ENCODE measurements at places on chromosomes 6 and 20. TPM values are rescaled to one million over a fixed set of nuclear protein-coding genes. Genes with fewer than 3 reads are reported as not detected.

Gene SCUBE3
- polyA plus RNA-seq = 48.1 TPM

Gene PYGB
- polyA plus RNA-seq = 41.7 TPM

Gene SPATS1
- polyA plus RNA-seq = not detected

Gene SLC35F1
- polyA plus RNA-seq = 3.9 TPM

Gene ABRACL
- polyA plus RNA-seq = 15.2 TPM

Gene KCNQ5
- polyA plus RNA-seq = 0.45 TPM

Gene SLC2A10
- polyA plus RNA-seq = 32.2 TPM

Gene RPP40
- 11.8 TPM for polyA plus RNA-seq

Gene NFATC2
- 3.4 TPM for polyA plus RNA-seq

Gene PRR18
- 0.19 TPM for polyA plus RNA-seq

DNA sequence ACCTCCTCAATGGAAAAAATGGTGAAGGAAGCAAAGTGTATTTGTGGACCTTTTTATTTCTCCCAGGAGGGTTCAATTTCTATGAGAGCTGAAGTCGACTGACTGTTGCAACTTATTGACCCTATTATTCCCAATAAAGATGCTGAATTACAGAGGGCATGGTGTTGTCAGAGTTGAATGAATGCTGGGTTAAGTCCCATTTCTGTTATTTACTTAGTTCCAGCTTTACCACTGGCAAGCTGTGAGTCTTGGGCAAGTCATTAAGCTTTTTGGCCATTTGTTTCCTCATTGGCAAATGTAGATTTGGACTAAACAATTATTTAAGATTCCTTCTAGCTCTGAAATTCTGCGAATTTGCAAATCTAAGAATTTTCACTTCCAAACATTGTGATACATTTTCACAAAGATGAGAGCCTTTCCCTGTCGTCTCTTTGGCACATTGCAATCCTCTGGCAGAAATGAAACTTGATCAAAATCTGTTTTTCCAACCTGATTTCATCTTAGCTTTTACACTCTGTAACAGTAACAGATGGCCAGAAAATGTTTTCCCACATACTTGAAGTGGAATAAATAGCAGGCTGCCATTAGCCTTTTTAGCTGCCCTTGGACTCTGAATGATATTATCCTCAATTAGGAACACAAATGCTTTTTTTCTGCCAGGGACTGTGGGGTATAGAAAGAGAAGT is 21.3 kb downstream of the BLTP3A start:
- DNase-seq = no peak

DNA sequence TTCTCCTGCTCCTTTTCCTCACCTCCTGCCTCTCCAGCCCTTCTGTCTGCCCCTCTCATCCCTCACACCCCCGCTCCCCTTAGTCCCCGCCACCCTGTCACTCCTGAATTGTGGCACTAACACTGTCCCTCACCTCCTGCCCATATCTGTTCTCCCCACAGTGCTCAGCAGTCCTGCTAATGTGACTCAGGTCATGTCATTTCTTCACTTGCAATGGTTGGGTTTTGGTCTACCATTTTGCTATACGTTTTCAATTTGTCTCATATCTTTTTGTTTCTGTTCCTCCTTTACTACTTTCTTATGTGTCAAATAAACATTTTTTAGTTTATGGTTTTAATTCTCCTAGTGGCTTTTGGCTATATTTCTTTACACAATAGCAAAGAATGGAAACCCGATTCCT is 1.3 kb upstream of the HLA-B start:
- DNase-seq = no peak

- DNase-seq = no peak
Observed at GRCh38 chr6:26028746-26029569, 58.3 kb upstream of the HFE start.

DNA sequence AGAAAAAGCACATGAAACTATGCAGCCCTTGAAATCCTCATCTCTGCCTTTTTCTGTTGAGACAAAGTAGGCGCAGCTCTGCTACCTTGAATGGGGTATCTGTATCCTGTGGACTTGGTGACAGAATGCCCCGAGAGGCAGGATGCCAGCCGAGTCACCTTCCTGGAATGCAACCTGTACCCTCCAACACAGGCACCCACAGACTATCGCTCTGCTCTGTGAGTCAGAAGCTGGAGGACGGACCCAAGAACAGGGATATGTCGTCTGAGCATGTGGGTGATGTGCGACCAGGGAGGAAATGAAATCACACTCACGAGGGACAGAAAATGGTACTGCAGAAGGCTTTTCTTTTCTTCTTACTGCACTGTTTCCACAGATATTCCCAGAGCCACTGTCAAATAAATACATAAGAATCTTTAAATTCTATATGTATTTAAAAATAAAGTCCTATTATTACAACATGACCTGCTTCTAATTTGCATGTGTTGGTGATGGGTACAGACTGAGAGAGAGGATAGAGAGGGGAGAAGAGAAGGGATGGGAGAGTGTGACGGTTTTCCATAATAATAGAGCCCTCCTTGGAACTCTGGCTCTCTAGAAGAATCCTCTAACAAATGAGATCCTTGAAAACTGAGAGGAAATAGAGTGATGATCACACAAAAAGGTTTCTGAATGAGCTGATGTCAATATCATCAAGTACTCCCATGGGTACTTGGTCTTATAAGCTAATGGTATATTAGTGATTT is 308.1 kb downstream of the FOXC1 start:
- no peak for DNase-seq

GRCh38 chr6:131831392-131831791 is 23.6 kb downstream of the ENPP1 start:
- DNase-seq = no peak

DNA sequence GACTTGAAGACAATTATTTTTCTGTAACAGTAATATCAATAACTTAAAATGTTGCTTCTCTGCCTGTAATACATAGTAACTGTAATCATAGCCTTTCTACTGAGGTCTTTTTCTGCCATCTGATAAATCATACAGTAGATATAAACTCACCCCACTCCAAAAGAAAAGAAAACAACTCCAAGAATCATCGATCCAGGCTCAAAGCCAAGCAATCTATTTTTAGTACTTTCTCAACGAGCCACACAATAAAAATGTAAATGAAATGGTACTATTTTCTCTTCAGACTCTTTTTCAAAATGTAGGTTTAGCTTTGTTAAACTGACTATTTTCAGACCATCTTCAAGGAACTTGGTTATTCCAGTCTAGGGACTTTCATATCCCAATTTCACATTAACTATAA is 493.3 kb downstream of the ADGRB3 start:
- DNase-seq = no peak

- no peak for DNase-seq
Observed at GRCh38 chr6:31559958-31560696, 12.0 kb upstream of the LTA start.

DNA sequence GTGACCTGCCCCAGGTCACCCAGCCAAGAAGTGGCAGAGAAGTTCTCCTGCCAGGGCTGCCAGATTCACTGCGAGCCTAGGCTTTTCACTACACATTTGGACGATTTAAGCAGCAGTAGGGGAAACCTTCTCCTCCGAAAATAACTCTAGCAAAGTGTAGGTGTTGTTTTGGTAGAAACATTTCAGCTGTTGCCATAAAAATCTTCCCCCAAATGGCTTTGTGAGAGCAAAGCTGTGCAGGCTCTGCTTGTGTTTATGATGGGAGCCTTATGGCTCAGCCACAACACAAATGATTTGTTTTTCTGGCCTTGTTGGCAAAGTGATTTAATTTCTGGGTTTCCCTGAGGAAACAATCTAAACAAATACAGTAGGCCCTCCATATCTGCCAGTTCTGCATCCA is 81.8 kb downstream of the PLCB4 start:
- no peak for DNase-seq

GRCh38 chr20:21052241-21052640 is 53.9 kb downstream of the LINC00237 start:
- DNase-seq = no peak

- DNase-seq = no peak
Observed at GRCh38 chr6:106924694-106925523, 49.6 kb downstream of the CD24 start.

DNA sequence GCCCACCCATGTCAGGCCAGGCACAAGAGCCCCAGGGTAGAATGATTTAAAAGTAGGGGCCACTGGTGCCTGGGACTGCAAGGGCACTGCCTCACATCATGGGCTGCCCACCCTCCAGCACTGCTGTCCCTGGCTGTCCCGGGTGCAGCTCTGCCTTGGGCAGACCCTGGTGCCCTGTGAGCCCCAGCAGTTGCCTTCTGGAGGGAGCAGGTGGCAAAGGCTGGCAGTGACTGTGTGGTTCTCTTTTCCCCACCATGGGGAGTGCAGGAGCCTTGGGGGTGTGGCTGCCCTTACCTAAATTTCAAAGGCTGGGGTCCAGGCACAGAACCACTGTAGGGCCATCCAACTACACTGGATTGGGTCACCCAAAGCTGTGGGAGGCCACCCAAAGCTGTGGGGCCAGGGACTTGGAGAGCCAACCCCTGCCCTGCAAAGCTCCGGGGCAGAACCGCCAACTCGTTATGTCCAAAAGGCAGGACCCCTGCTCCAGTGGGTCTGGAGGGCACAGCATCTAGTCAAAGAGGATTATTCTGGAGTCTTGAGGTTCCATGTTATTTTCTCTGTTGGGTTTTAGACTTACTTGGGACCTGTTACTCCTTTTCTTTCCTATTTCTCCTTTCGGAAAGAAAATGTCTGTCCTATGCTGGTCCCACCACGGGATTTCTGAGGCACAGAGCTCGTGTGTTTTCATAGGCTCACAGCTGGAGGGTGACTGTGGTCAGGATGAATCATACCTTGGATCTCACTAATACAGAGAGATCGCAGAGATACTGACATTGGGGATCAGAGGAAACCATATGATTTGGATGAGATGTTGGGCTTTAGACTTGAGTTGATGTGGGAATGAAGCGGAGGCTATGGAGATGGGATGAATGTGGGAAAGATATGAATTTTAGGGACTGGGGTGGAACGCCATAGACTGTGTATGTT is 65.3 kb downstream of the RAMACL start:
- no peak for DNase-seq

- DNase-seq = no peak
Observed at GRCh38 chr6:150651808-150652470, 52.3 kb downstream of the PLEKHG1 start.

DNA sequence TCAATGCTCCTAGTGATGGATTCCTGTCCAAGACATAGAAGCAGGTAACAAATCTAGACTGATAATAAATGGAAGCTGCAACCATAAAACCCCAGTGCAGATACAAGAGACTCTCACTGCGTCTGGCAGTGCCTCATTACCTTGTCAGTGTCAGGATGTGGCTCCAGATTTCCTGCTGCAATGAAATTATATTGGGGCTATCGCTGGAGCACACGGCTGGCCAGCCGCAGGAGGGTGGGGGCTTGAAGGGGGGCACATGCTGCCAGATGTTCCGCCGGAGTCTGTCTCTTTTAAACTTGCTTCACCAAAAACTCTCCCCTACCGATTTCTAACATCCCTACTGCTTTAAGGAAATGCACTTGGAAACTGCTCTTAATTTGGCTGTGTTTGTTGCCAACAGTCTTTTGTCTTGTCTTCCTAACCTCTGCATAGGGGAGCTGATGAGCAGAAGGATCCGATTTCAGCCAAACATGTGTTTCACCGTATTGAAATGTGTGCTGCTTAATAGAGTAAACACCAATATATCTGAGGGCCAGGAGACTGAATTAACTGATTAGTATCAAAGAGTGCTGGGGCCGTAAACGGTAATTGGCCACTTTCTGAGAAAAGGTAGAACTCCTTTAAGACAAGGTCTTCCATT is 102.2 kb upstream of the EXOC2 start:
- DNase-seq = no peak

DNA sequence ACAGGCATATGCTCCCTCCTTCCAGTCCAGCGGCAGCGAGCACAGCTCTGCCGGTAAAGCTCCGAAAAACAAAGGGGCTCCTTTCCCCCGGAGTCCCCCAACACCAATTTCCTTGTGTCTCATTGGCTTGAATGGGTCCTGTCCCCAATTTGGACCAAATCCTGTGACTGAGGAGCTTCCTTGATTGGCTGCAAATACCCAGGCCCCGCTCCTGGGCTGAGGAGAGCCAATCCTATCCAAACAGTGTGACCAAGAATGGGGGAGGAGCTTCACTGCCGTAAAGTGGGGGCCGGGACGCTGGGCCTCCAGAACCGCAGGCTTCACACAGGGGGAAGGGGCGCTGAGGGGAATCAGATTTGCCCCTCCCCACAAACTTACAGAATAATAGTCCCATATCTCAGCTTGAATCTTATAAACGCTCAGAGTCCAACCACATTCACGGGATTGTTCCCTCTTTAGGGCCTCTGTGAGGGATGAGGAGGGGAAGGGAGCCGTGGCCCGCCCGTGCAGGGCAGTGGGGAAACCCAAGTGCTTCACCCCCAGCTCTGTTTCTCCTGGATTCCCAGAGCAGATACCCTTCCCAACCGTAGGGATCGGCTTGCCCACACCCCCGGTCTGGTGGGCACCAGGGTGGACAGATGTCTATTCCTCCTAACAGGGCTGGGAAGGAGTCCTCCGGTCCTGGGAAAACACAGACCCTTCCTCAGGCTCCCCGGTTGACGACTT is 141.0 kb upstream of the MLN start:
- DNase-seq = no peak

DNA sequence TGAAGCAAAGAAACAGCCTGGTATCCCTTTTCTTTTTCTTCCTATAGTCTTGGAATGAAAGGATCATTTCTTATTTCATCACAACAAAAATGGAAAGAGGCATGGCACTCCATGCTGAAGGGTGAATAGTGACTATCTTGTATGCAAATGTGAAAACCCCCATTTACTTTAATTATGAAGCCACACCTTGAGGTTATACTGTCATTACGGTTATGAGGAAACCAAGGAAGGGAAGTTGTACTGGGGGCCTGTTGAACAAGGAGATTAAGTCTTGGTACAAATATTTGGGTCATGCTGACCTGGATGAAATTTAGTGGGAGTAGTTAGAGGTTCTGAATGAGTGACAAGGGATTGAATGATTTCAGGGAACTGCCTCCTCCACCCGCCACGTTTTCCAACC is 8.7 kb upstream of the STXBP5 start:
- no peak for DNase-seq

DNA sequence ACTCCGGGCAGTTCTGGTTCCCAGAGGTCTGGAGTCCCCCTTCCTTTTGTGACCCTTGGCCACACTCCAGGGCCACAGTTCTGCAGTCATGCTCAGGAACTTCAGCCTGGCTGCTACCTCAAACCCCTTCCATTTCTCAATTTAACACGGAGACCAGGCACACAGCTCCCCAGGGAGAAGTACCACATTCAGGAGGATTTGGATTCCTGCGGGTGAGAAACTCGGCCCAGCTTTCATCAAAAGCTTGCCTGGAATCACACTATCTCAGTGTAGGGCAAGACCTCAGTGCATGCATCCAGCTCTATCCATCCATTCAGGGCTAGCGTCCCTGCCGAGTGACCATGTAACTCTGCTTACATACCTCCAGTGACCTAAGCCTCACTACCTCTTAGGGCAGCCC is 16.8 kb upstream of the IP6K3 start:
- DNase-seq = no peak

GRCh38 chr6:134550604-134551003 is 232.7 kb upstream of the SGK1 start:
- no peak for DNase-seq

DNA sequence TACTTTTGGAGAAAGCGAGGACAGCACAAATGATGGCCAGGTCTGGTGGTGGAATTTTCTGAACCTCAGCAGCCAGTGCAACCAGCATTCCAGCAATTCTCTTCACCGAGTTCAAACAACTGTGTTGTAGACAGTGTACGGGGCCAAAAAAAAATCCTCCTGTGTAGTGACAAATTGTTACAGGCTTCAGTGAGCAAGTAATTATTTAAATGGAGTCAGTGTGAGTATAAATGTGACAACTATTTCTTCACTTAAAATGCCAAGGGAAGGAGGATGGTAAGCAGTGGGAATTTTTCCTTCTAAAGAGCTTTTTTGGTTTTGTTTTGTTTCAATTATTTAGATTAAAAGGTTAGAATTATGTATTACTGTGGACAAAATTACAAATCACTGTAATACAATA is 154.1 kb downstream of the TMEM242 start:
- no peak for DNase-seq

GRCh38 chr6:150565945-150566344 is 33.7 kb upstream of the PLEKHG1 start:
- no peak for DNase-seq
